ENCODE measurements at places on chromosomes 5 and 9.

DNA sequence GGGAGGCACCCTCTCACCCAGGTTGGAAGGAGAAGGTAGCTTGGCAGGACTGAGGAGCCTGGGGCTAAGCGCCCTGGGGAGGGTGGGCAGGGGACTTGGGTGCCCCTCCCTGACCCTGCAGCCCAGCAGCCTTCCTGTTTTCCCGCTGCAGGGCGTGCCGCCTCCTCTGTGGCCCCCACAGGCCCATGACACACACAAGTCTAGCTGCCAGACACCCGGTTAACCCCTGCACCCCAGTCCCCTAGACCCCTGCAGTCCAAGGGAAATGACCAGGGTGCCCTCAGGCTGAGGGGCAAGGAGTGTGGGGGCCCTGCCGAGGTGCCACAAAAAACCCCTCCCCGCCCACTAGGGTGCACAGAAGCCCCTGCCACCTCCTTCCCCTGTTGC lies 33.0 kb downstream of the GOLGA2 start:
- DNase-seq: no peak

GRCh38 chr5:150377964-150378694 lies 20.6 kb downstream of the TCOF1 start:
- DNase-seq: no peak

DNA sequence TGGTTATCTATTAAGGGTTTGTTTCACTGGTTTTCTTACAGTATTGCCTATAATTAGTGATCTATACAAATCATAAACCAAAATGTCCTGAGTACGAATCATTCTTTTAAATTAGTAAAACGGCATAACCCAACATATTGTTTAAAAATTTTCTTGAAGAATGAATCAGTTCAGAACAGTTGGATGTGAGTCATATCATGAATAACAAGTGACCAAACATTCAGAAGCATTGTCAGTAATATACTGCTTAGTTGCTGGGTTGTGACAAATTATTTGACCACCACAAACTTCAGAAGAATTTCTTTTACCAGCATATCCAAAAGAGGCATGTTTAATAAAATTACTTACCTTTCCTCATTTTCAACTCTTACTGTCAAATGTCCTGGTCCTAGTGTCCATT lies 111.2 kb downstream of the UNC13B start:
- no peak for DNase-seq

- no peak for DNase-seq
These were observed 9.2 kb upstream of the RARS1 start for GRCh38 chr5:168477060-168477459.

- no peak for DNase-seq
These were observed 458.5 kb downstream of the RAB3C start for GRCh38 chr5:59041355-59041754.

- DNase-seq: no peak
These were observed 855 bp downstream of the MCC start for GRCh38 chr5:113487416-113487780.

- DNase-seq: no peak
These were observed 46.1 kb upstream of the CLPTM1L start for GRCh38 chr5:1390861-1391600.

- no peak for DNase-seq
These were observed 63.8 kb downstream of the PTTG1 start for GRCh38 chr5:160485364-160485969.

GRCh38 chr9:95822583-95823431 lies 52.7 kb upstream of the ERCC6L2 start:
- DNase-seq: peak; percentile 80

GRCh38 chr9:132074736-132075135 lies 4.9 kb downstream of the MED27 start:
- DNase-seq: no peak

- no peak for DNase-seq
These were observed 481.7 kb downstream of the TLE1 start for GRCh38 chr9:81207651-81208050.

DNA sequence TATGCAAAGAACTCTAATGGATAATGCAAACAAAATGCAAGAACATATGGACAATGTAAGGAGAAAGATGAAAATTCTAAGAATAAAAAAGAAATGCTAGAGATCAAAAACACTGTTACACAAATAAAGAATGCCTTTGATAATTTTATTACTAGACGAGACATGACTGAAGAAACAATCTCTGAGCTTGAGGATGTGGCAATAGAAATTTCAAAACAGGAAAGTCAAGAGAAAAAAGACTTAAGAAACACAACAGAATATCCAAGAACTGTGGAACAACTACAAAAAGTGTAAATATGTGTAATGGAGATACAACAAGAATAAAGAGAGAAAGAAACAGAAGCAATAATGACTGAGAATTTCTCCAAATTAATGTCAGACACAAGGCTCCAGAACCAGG lies 140.5 kb upstream of the ACOT12 start:
- DNase-seq: no peak

GRCh38 chr5:95543017-95543705 lies 11.6 kb downstream of the SKIC3 start:
- DNase-seq: no peak

DNA sequence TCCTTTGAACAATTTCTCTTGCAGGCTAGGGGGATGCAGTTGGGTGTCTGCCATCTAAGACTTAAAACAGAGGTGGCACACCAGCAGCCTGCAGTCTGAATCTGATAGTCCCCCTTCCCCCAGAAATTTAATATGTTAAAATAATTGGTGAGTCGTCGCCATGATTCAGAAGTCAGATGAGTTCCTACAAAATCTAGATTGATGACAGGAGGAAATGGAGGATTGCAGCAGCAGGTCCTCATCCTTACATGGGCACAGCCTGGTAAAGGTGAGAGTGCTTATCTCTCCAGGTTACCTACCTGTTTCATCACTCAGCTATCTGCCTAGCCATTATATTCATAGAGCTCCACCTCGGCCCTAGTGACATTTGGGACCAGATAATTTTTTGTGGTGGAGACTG lies 112.3 kb downstream of the PCSK1 start:
- no peak for DNase-seq

Data from GM12864 (cell line).